Omental fat pad (tissue), 4 donors: ENCODE measurements at places on chromosomes 5 and 9. TPM values are rescaled to one million over a fixed set of nuclear protein-coding genes. Genes with fewer than 3 reads are reported as not detected.

PITX1 gene
- 3.7 TPM for total RNA-seq

IL13 gene
- total RNA-seq, result 1.1 TPM

TLR4 gene
- 105 TPM for total RNA-seq

SGCD gene
- 1.1 TPM for total RNA-seq

HSD17B4 gene
- 225 TPM for total RNA-seq

KCNIP1 gene
- total RNA-seq, result not detected

EPB41L4A gene
- total RNA-seq, result 17.8 TPM

CHMP5 gene
- total RNA-seq, result 55.3 TPM

PTPRD gene
- total RNA-seq, result 3.5 TPM

IL9 gene
- total RNA-seq, result not detected

DIPK1B gene
- total RNA-seq, result 8.0 TPM

SLC2A6 gene
- 4.9 TPM for total RNA-seq

GDNF gene
- not detected for total RNA-seq

COL5A1 gene
- total RNA-seq, result 25.1 TPM

GFRA3 gene
- total RNA-seq, result 1.3 TPM

ENHO gene
- total RNA-seq, result not detected

SLC46A2 gene
- total RNA-seq, result 0.36 TPM

PCDHA11 gene
- total RNA-seq, result 1.2 TPM

CORO2A gene
- 2.9 TPM for total RNA-seq
